Myometrial cell (primary cell): ENCODE measurements at places on chromosomes 4 and X. TPM values are rescaled to one million over a fixed set of nuclear protein-coding genes. Genes with fewer than 3 reads are reported as not detected.

Gene SLC34A2
- not detected in 2 replicates for total RNA-seq

Gene NPFFR2
- not detected in 2 replicates for total RNA-seq

Gene SPANXN1
- not detected in 2 replicates for total RNA-seq

Gene PHOX2B
- not detected in 2 replicates for total RNA-seq

Gene FRMD7
- total RNA-seq, result not detected in 2 replicates

Gene ELF2
- total RNA-seq, result 16.7 and 20.0 TPM in 2 replicates
